ENCODE measurements at places on chromosomes 2 and 18.

- DNase-seq = no peak
Measured at GRCh38 chr2:43102366-43103092, 123.9 kb downstream of the ZFP36L2 start.

- DNase-seq = peak; percentile 65
Measured at GRCh38 chr2:69755862-69756467, 14.0 kb downstream of the ANXA4 start.

DNA sequence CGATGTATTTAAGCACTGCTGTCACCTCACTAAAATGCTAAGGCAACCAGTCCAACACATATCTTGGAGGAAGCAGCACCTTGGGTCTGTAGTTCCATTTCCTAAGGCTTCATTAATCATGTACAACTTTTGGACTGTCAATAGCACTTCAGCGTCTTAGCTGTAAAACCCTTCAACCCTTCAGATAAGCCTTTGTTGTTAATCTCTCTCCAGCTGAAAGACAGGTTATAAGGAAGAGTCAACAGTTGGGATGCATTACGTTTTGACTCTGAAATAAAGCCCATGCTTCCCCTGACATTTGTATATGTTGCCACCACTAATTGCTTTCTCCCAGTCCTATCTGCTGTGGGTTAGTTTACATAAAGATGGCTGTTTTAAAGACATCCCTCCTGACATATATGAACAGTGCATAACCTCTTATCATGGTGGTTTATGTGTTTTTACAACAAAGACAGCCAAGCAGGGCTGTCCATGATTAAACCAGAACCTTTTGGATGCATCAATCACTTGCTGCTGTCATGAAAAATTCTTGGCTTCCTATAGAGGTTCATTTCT, 81.5 kb downstream of the EPHA4 start:
- peak; percentile 49 for DNase-seq

DNA sequence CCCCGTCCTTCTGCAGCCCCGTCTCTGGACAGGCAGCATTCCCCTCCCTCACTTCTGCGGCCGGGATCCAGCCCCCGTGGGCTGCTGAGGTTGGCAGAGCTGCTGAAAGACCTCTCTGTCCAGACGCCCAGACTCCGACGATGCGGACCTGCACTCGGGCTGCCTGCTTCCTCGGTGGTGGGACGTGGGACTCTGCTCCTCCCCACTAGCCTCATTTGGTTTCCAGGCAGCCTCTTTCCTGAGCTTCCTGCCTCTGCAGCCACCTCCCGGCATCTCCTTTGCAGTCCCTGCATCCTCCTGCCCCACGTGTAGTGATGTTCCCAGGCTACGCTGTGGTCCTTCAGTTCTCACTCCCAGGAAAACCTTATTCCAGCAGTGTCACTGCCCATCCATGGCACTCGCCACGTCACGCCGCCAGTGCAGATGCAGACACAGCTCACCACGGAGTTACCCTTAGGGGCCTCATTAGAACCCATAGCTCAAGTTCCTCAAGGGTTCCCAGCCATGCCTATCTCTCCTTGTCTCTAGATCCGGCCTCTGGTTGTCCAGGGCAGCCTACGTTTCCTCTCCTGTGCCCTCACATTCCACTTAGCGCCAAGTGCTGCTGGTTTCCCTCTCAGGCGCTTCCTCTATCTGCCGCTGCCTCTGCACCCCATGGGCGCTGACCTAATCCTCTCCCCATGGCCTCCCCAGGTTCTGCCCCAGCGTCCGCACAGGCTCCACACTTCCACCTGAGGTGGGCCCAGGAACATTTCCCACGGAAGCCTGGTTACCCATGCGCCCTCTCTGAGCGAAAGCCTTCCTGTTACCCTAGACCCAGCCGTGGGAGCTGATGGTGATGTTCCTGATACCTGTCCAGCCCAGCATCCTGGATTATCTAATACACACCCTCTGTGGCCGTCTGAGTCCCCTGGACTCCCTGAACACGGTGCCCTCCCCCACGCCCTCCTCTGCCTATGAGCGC, 318.3 kb upstream of the MYT1L start:
- no peak for DNase-seq

- no peak for DNase-seq
Measured at GRCh38 chr2:283996-284794, 3.7 kb downstream of the ALKAL2 start.

DNA sequence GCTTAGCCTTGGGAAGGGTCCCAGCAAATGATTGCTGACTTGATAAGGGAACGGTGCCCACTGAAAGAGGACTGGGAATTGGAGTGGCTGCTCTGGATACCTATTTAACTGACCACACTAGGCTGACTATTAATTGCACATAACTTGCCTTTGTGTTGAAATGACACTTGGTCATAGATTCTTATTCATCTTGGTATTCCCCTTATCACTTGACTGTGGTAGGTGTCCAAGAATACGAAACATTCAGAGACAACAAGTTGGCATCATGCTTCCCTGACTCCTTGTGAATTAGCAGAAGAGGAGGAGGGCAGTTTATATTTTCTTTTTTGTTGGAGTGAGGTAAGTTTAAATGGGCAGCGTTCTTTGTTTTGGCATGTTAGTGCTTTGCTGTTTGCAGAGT, 13.4 kb downstream of the FMNL2 start:
- DNase-seq = no peak

- no peak for DNase-seq
Measured at GRCh38 chr2:236158969-236159777, 9.0 kb downstream of the GBX2 start.

DNA sequence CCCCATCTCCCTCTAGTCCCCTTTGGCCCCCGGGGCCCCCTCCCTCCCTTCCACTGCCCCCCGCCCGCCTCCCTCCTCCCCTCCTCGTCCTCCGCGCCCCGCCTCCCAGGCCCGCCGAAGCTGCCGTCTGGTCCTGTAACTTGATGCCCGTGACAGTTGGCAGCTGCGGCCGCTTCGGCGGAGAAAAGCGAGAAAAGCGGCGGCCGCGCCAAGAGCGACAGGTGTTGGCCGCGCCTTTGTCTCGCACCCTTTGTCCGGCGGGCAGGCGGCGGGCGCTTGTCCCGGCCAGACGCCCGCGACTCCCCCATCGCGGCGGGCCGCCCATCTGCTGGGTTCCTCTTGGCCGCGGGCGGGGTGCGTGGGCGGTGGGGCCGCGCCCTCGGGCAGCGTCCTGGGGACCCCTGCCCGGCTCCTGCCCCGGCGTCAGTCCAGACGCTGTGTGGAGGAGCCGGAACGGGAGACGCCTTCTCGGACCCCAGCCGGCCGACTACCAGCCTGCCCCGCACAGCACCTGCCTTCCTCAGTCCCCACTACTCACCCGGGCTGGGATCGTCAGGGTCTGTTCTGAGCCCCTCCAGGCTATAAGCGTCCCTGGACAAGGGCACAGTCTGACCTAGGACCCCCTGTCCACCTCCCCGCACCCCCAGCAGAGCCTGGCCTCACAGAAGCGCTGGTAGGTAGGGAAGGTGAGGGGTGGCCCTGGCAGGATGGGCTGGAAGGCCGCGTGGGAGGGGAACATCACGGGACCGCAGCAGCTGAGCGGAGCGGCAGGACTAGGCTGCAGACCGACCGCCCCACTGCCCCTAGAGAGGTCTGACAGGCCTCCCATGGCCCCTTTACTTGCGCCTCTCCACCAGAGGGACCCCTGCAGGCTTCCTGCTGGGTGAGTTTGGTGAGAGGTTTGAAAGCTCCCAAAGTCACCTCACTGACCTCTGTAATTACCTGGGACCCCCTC, 1.2 kb upstream of the HES6 start:
- no peak for DNase-seq

- peak; percentile 52 for DNase-seq
Measured at GRCh38 chr18:31513189-31513935, 15.4 kb downstream of the DSG2 start.

DNA sequence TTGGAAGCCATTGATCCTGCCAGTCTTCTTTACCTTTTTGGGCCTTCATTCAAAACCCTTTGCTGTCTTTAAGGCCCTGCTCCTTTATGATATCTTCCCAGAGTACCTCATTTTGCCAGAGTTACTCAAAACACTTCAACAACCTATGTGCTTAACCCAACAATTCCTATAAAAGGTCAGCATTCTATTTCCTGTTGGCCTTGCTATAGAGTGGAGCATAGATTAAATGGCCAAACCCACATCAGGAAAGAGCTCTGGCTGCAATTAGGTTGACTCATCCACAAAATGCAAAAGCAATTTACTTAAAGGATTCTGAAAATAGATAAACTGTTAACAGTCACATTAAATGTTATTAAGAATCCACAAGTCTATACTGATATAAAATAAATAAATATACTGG, 21.2 kb downstream of the MRPL33 start:
- DNase-seq = no peak

DNA sequence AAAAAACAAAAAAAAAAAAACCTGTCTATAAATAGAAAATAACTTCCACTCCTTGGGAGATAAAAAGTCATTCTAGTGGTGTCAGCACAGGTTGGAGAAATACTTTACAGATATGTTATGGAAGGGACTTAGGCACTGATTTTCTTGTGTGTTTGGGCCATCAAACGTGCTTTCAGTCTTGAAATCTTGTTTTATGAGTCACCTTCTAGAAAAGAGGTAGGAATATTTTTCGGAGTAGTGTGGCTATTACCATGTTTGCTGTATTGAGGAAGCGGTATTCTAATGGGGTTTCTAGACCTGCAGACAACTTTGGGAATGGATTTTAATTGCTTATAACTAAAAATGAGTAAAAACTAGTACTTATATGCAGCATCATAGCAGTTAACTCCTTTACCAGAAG, 12.0 kb downstream of the HNMT start:
- no peak for DNase-seq

- DNase-seq = no peak
Measured at GRCh38 chr2:60357996-60358395, 195.5 kb downstream of the BCL11A start.

DNA sequence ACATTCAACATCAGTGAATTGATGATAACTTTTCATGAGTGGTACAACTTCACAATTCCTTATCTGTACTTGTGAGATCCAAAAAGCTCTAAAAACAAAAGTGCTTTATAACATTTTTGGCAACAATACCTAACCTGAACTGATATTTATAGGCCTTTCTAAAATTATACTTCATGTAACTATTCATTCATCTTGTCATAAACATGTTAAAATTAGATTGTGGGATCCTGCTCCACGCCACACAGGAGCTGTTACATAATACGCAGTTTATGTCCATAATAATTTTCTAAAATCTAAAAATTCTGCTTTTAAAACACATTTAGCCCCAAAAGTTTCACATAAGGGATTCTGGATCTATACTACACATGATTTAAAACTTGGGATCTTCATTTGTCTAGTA, 908.5 kb upstream of the CHAC2 start:
- no peak for DNase-seq

DNA sequence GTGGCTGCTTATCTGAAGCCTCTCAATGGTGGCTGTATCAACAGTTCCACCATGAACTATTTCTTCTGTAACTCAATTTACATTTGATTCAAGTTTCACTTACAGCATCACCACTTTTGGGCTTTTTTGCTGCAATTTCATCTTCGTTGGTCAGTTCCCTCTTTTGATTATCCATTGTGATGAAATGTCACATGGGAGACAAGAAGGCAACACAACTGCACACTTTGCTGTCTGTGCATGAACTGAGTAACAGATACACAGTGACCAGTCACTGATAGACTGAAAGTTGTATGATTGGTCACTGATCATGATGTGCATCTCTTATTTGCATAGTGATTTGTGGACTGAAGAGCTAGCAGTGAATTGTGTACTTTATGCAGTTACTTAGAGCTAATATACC, 130.7 kb upstream of the RNF152 start:
- no peak for DNase-seq

GRCh38 chr2:214830794-214831346, 21.4 kb upstream of the BARD1 start:
- DNase-seq = peak; percentile 17

DNA sequence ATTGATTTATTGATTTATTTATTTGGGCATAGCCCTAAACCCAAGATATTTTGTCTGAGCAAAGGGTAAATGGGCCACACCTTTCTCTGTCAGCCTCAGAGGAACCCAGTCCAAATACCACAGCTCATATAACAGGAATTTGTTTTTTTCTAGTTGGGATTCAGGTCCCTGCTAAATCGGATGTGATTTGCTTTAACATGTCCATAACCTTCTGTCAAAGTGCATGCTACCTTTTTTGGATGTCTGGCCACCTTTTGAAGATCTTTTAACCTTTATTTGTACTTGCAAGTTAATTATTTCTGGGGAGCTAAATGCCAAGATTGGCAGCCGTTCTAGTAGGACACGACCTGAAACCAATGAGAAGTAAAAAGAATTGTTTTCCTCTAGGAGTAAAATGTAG, 303.2 kb upstream of the UBE2E3 start:
- DNase-seq = no peak

DNA sequence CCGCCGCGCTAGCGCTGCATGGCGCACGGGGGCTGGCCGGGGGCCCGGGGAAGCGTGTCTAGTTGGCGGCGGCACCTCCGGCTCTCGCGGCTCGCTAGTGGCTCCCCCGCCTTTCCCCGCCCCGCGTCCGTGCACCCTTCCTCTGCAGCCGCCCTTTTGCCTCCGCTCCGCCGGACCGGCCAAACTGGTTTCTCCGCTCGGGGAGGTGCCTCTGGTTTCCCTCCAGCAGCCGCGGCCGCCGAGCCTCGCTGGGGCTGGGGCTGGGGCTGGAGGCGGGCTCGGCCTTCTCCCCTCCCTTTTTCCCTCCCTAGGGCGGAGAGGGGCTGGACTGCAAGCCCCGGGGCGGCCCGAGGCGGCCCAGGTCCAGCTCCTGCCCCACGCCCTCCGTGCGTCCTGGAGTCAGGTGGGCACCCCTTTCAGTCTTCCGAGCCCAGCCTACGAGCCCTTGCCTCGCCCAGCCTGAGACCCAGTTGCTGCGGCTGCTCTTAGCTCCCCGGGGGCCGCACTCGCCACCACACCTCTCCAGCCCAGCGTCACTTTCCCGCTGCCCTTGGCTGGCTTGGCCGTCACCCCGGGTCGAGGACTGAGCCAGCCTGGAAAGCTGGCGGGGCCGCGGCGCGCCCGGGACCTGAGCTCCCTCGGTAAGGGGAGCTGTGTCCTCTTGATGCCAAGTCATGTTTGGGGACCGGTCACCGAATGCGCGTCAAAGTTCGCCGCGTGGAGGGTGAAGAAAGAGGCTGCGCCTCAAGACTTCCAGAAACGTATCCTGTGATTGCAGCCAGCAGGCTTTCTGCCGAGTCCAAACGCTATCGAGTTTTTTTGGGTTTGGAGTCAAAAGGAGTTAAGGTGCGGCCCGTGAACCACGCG, at the start of gene ATP8B1:
Gene ATP8B1 (minus strand): TSS at position 213 of the 867 bp plus-strand sequence. CDS start 71,508 bp downstream, outside the sequence.
- peak; percentile 95 for DNase-seq
